ENCODE measurements at places on chromosomes 3 and 15.

GRCh38 chr15:51814606-51815005 is 14.8 kb upstream of the TMOD3 start:
- no peak for DNase-seq

- DNase-seq: peak; percentile 88
These were observed 4.7 kb downstream of the BHLHE40 start for GRCh38 chr3:4983739-4984510.

DNA sequence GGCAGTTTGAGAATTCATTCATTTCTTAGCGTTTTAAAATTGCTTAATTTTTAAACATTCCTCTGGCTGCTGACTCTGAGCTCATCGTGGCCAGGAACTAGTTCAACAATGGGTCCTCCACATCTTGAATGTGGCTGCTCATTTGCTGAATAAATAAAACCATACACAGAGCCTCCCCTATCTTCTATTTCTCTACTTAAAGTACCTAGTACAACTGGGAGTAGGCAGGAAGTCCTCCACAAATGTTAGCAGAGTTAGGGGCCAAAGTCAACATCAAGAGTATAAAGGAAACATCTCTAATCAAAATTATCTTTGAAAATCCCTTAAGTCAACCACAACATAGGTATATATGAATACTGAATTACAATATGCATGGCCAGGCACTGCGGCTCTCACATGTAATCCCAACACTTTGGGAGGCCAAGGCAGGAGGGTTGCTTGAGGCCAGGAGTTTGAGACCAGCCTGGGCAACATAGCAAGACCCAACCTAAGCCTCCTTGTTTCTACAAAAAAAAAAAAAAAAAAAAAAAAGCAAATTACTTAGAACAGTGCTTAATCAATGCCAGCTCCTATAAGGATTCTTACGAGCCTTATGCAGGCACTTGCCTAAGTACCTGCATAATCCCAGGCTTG is 57.5 kb upstream of the LMOD3 start:
- no peak for DNase-seq

GRCh38 chr3:14435175-14436014 is 33.0 kb downstream of the SLC6A6 start:
- DNase-seq: no peak

GRCh38 chr3:132180337-132180791 is 136.8 kb upstream of the ACP3 start:
- DNase-seq: peak; percentile 43

DNA sequence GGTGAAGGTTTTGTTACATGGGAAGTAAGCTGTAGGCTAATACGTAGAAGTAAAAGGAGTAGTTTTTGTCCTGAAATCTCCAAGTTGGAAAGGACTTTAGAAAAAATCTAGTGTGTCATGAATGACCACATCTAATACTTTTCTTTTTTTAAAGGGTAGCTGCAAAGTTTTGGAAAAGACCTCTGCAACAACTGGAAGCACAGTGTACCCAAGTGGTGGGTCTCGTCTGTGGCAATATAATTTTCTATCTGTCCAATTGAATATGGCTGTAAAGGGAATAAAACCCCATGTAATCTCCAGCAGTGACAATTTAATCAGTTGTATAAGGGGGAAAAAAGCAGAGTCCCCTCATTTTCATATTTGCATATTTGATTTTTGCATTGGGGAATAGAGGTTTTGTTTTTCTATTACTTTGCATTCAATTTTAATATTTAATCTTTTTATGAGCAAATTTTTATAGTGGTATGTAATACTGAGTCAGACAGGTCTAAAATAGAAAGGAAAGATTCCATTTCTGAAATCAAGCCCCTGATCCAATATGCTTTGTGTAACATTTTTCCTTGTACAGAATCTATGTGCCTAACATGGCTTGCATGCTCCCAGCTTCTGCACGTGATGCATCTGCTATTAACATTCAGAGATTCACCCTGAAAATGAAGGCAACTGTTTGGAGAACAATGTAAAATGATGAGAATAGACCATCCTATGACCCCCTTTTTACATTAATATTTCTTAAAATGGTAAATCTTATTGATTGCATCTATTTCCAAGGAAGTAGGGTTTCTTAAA is 531.4 kb downstream of the ZIC1 start:
- DNase-seq: no peak

- no peak for DNase-seq
These were observed 11.8 kb downstream of the AP3B2 start for GRCh38 chr15:82697735-82698407.

GRCh38 chr15:40429068-40429710 is 11.6 kb upstream of the BAHD1 start:
- DNase-seq: no peak
